Aortic smooth muscle cell (primary cell): ENCODE measurements at places on chromosomes 13 and 19. TPM values are rescaled to one million over a fixed set of nuclear protein-coding genes. Genes with fewer than 3 reads are reported as not detected.

The RNF113B gene
- not detected in 2 replicates for total RNA-seq

The CIC gene
- 17.2 and 27.5 TPM in 2 replicates for total RNA-seq

The COG3 gene
- 30.4 and 33.4 TPM in 2 replicates for total RNA-seq

The KCNN4 gene
- 10.4 and 12.2 TPM in 2 replicates for total RNA-seq

The ZMYM5 gene
- 10.3 and 14.2 TPM in 2 replicates for total RNA-seq

The IRS2 gene
- total RNA-seq: 1.1 and 1.2 TPM in 2 replicates

The ZBTB32 gene
- total RNA-seq: not detected in 2 replicates

The TEX101 gene
- total RNA-seq: not detected in 2 replicates

The PIN1 gene
- 136 and 161 TPM in 2 replicates for total RNA-seq

The SYNGR4 gene
- total RNA-seq: not detected in 2 replicates

The BORA gene
- 3.4 and 5.8 TPM in 2 replicates for total RNA-seq

The TLE6 gene
- 1.7 and 2.0 TPM in 2 replicates for total RNA-seq

The IL4I1 gene
- 0.13 and 0.56 TPM in 2 replicates for total RNA-seq

The PPM1N gene
- total RNA-seq: 1.7 and 2.1 TPM in 2 replicates

The CBY2 gene
- total RNA-seq: not detected in 2 replicates

The GPR12 gene
- not detected in 2 replicates for total RNA-seq

The TNFRSF19 gene
- total RNA-seq: 2.5 and 5.5 TPM in 2 replicates

The PSG2 gene
- not detected in 2 replicates for total RNA-seq

The KLHL1 gene
- not detected in 2 replicates for total RNA-seq

The FFAR3 gene
- total RNA-seq: not detected in 2 replicates

The CEACAM8 gene
- total RNA-seq: not detected in 2 replicates

The NXNL1 gene
- total RNA-seq: not detected in 2 replicates

The SIAH3 gene
- not detected in 2 replicates for total RNA-seq
